ENCODE measurements at places on chromosomes 3 and 15.

DNA sequence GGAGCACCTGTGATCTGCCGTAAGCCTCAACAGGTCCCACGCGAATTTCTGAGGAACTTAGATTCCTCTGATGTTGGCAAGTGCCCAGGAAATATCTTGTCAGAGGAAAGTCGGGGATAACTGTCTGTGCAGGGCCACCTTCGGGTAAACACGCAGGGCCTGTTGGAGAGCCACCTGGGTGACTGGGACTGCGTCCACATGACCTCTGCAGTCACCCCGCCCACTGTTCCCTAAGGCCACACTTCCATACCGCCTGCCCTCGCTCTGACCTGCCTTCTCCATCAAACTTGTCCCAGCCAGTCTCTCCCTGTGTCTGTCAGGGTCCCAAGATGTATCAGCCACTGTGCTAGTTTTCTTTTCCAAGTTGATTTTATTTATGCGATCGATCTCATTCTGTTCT is 28.7 kb downstream of the BFSP2 start:
- no peak for DNase-seq
- no peak overlapping the region for H3K4me3 ChIP-seq
- H3K4me1 ChIP-seq, result peaks cover 4% of the 10 kb centered on the region

- DNase-seq, result no peak
- no peaks in the 10 kb centered on the region for H3K4me1 ChIP-seq
- no peaks in the 10 kb centered on the region for H3K27me3 ChIP-seq
- H3K36me3 ChIP-seq, result no peaks in the 10 kb centered on the region
- H3K4me3 ChIP-seq, result no peak overlapping the region
These were observed 66.5 kb downstream of the LEKR1 start for GRCh38 chr3:156892701-156893100.

GRCh38 chr15:76998663-76999285 is 3.8 kb downstream of the PSTPIP1 start:
- no peak overlapping the region for H3K4me3 ChIP-seq
- no peak for DNase-seq
- H3K27me3 ChIP-seq, result no peaks in the 10 kb centered on the region

GRCh38 chr3:31295150-31295765 is 237.5 kb upstream of the STT3B start:
- DNase-seq, result no peak
- H3K4me1 ChIP-seq, result no peaks in the 10 kb centered on the region
- H3K27ac ChIP-seq, result no peak overlapping the region
